ENCODE measurements at places on chromosomes 6 and 20. TPM values are rescaled to one million over a fixed set of nuclear protein-coding genes. Genes with fewer than 3 reads are reported as not detected.

GRCh38 chr6:10749734-10750133 lies 2.1 kb downstream of the TMEM14B start:
- DNase-seq: no peak

DNAAF9 gene
- 19.5 TPM for total RNA-seq

GRCh38 chr20:7850775-7851490 lies 89.3 kb downstream of the HAO1 start:
- no peak for DNase-seq

DNA sequence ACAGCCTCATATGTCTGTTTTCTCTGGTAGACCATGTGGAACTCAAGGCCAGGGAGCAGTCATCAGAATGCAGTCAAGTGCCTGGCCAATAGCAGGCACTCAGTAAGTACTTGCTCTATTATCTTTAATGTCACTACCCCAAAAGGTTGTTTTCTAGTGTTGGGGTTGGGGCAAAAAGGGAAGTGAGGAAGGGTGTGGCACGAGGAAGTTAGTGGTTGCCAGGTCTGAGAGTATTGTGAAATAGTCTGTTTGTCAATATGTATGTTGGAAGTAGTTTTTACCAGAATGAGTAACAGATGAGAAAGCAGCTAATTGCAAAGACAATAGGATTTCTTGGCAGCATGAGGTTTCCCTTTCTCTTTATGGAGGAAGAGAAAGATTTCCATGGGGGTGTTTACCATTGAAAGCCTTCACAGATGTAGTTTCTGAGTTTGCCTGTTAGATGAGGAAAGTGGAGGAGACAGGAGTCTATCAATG lies 59.5 kb upstream of the ARMH2 start:
- no peak for DNase-seq

- no peak for DNase-seq
Measured at GRCh38 chr6:35047265-35048011, 93.7 kb downstream of the TCP11 start.

Data from heart right ventricle (tissue), 16 donors.